ENCODE measurements at places on chromosomes 5 and 9.

- no peak for DNase-seq
Measured at GRCh38 chr9:17272536-17272935, 137.7 kb downstream of the CNTLN start.

GRCh38 chr5:161261668-161262323, 284.7 kb downstream of the GABRB2 start:
- no peak for DNase-seq

GRCh38 chr9:116656501-116656971, 30.6 kb upstream of the TRIM32 start:
- DNase-seq: peak; percentile 17

DNA sequence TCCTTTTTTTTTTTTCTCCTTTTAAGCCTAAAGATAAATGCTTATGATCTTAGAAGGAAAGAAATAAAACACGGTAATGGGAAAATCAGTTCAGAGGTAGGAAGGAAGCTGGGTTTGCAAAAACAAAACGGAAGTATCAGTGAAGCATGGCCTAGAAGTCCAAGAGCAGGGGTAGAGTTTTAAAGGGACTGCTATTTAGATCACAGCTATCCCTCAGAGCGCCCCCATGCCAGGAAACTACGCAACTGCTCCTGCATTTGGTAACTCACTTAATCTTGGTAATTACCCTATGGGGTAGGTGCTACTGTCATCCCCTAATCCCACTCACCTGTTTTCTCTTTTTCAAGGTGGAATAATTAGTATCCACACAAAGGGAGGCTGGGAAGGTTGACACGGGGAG, 16.0 kb downstream of the TLE1 start:
- no peak for DNase-seq

GRCh38 chr9:34475097-34475496, 16.5 kb downstream of the DNAI1 start:
- no peak for DNase-seq

DNA sequence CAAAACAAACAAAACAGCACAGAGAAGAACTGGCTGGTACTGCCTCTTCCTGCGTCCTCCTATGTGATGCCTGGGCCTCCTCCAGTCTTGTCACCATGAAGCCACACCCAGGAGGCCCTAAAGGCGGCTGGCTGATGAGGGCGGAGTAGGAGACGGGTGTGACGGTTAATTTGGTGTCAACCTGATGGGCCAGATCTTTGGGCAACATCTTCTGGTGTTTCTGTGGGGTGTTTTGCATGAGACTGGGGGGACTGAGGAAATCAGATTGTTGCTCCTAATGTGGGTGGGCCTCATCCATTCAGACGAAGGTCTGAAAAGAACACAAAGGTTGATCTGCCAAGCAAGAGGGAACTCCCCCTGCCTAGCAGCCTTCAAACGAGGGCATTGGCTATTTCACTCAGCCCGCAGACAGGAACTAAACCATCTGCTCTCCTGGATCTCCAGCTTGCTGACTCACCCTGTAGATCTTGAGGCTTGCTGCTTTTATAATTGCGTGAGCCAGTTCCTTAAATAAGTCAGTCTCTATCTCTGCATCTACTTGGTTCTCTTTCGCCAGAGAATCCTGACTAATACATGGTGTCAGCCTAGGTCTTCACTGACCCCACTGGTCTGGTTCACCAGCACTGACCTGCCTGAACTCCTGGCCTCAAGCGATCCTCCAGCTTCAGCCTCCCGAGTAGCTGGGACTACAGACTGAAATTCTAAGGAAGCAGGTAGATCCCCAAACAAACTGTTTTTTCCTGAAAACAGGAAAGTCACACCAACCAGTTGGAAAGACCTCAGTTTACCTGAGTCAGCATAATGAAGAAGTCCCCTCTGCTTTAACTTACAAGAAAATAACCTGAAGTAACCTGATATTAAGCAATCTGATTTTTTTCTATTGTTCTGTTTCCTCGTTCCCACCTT, 12.8 kb upstream of the ZFP62 start:
- no peak for DNase-seq

GRCh38 chr9:86674487-86674886, 272.8 kb downstream of the GAS1 start:
- DNase-seq: no peak

- DNase-seq: no peak
Measured at GRCh38 chr5:14948383-14948782, 76.8 kb upstream of the ANKH start.

DNA sequence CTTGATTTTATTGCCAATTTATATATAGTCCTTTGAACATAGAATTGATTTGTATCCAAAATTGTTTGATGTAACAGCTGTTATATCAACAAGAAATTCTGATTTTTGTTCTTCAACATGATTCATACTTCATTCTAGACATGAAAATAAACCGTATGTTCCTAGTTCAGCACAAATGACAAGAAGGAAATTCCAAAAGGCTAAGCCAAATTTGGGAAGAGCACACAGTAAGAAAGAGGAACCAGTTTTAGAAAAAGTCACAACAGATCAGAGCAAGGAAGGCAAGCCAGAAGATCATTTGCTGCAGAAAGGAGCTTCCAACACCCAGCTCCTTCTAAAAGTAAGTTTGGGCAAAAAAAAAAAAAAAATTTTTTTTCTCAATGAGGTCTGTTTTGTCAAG, 65.0 kb upstream of the MCCC2 start:
- DNase-seq: no peak

DNA sequence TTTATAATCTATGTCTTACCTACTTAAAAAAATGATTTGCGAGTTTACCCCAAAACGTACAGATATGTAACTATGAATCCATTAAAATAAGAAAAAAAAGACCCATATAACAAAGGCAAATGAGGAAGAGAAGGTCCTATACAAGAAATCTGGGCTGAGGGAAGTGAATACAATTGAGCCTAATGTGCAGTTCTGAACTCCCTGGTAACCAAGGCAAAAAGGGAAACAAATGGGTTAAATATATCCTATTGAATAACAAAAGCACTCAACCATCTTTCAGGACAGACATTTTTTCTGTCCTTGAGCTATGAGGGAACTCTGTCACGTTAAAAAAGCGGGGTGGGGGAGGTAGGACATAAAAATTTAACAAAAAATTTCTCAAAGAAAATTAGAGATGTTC, 78.6 kb downstream of the PTPN3 start:
- DNase-seq: no peak

DNA sequence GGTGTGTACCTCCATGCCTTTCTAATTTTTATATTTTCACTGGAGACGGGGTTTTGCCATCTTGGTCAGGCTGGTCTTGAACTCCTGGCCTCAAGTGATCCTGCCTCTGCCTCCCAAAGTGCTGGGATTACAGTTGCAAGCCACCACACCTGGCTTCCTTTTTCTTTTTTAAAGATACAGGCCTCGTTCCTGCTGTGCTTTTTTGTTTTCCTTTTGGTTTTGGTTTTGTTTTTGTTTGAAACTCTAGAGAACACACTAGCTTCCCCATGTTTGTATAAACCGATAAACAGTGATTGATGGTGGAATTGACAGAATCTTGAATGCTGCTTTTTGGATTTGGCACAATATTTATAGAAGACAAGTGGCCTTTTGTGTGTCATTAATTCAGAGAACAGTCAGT, 1603.4 kb downstream of the MAT2B start:
- DNase-seq: no peak

DNA sequence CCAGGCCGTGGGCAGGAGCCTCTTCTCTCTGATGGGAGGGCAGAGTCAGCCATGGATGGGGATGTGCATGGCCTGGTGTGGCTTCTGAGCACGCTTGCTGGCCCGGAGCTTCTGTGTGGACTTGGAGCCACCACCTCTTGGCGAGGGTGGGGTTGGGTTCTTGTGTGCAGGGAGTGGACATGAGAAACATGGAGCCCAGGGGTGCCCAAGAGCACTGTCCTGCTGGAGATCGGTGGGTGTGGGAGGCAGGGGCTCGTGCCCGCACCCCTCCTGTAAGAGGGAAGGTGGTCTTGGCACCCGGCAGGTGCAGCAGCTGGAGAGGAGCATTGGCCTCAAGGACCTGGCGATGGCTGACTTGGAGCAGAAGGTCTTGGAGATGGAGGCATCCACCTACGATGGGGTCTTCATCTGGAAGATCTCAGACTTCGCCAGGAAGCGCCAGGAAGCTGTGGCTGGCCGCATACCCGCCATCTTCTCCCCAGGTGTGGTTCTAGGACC, 23.8 kb downstream of the FBXW5 start:
- no peak for DNase-seq

DNA sequence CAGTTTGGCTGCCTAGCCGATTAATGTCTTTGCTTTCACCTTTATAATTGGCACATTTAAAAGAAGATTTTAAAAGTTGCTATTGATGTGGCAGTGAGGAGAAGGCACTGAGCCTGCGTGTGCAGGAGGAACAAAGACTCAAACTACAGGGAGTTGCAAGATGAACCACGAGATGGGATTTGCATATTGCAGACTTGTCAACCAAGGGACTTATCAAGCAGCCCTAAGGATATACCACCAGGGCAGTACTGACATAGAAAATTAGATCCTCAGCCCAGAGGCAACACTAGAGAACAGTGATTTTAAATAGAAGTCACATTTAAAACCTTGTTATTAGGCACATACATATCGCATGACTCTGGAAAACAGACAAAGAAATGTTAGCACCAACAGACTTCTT, 342.6 kb downstream of the GLIS3 start:
- no peak for DNase-seq

- no peak for DNase-seq
Measured at GRCh38 chr5:149936700-149937091, 7.9 kb downstream of the PDE6A start.

DNA sequence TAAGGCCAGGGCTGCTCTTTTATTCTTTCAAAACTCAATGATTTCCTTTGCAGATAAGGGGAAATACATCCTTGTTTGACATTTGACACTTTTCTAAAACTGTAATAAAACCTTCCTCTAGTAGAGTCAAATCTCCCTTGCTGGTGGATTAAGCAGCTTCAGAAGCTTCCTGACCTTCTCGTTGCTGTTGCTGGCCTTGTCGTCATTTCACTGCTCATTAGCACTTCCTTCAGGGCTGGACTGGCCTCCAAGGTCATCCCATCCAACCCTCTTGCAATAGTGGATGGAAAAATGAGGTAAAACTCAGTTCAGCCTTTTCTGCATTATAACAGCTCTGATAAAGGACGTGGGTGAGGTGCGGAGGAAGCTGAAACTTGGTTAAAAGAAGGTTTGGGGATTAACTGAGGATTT, 1.1 kb upstream of the ADAMTSL1 start:
- DNase-seq: peak; percentile 17

Data from head of caudate nucleus (tissue), 42 donors.